ENCODE measurements at places on chromosomes 7 and 10.

- DNase-seq = no peak
These were observed 529.5 kb upstream of the FZD8 start for GRCh38 chr10:36171556-36171952.

DNA sequence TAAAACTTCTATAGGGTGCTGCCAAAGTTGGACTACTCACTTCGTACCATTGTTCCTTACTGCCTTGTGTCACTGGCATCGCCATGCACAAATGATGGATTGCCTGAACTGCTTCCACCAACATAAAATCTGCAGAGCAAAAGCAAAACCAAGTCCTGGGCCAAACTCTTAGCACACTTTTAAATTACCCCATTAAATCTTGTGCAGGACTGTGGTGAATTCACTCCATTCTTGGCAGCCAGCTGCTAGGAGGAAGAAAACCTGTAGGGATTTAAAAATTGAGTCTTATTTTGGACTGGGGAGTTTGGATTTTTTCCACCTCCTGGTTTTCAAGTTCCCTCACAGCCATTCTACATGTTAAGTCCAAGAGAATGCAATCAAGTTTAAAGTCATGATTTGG is 646.9 kb downstream of the SORCS3 start:
- DNase-seq = no peak

- DNase-seq = no peak
These were observed 181.5 kb upstream of the TRIM24 start for GRCh38 chr7:138278601-138279000.

DNA sequence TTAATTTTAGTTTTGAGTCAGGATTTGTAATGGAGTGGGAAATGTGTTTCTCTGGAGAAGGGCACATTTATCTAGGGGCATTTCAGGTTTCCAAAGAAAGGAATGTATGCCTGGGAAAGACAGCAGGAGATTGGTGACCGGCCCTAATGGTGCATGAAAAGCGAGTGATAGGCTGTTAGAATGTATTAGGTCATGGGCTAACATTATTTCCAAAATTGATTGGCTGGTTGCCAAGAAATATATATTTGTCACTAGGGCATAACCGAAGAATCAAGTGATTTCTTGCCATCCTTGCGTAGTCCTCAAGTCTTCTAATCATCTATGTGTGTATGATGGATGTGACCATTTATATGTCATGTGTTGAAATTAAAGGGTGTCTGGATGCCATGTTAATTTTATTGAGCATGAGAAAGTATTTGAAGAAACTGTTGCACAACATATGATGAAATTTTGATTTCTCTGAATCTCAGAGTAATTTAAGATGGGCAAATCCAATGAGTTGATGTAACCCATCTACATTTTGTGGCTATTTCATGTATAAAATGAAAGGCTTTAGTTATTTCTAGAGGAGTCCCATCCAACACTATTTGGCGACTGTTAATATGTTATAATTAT is 248.4 kb downstream of the BMPER start:
- DNase-seq = no peak

- no peak for DNase-seq
These were observed 50.0 kb upstream of the EMX2 start for GRCh38 chr10:117492504-117492903.

DNA sequence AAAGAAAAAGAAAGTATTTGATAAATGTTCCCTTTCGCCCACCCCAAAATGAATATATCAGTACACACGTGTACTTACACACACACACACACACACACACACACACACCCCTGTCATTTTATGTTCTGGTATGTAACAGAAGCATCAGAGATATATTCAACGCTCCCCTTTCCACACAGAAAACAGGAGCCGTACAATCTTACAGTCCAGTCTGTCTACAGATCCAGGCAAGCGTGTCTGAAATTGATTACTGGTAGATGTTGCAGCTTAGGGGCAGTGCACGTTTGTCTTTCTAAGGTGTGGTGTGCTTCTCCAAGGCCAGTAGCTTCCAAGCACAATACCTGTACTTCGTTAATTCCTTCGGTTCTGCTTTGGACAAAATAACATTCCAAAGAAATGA is 143.7 kb upstream of the RNF32 start:
- no peak for DNase-seq

DNA sequence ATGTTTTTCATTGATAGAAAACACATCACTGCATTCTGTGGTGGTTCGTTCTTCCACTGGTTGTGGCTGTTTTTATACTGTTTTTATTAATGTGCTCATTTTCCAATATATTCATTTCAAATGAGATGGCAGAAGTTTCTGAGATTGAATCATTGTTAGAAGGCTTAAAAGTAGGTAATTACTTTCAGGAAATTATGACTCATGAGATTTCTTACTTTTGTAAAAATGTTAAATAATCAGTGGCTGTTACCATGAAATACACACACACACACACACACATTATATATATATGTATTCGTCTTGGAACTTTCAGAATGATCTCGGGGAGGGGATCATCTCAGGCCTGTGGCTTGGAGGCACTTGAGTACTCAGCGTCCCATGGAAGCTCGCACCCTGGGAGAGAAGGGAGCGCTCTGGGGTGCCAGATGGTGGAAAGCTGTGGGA is 66.1 kb downstream of the ZMYND11 start:
- DNase-seq = no peak

GRCh38 chr7:94351703-94352102 is 43.0 kb upstream of the COL1A2 start:
- DNase-seq = no peak

GRCh38 chr10:103847909-103848468 is 7.4 kb downstream of the SH3PXD2A start:
- DNase-seq = no peak

- DNase-seq = no peak
These were observed 20.2 kb downstream of the TAS2R16 start for GRCh38 chr7:122975341-122975740.

DNA sequence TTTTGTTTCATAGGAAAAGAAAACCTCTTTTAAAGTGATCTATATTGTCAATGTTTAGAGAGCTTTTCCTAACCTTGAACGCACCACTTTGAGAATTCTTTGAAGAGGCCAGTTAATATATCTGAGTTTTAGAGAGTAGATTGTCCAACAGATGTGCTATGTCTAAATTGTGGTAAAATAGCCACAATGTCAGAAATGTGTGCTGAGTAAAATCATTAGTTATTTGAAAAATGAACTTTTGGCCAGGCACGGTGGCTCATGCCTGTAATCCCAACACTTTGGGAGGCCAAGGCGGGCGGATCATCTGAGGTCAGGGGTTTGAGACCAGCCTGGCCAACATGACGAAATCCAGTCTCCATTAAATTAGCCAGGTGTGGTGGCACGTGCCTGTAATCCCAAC is 61.6 kb upstream of the KIAA1217 start:
- no peak for DNase-seq

- no peak for DNase-seq
These were observed 7.9 kb upstream of the ZFYVE27 start for GRCh38 chr10:97729014-97729413.

DNA sequence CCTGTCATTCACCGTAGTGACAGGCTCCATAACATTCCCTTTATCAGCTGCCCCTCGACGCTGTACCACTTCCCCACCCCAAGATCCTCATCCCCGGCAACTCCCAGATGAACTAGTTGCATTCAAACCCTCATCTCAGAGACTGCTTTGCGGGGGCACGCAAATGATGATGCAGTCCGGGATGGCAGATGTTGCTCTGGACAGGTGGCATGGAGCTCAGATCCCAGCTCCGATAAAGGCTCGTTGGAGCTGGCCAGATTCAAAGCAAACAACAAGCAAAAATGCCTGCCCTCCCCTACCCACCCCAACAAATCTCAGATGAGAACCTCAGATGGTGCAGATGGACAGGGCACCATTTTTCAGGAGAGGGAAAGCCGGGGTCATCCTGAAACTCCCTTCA is 46.7 kb downstream of the CARD11 start:
- no peak for DNase-seq

- DNase-seq = peak; percentile 12
These were observed 55.8 kb upstream of the MRLN start for GRCh38 chr10:59808896-59809643.

- no peak for DNase-seq
These were observed 654 bp downstream of the MUC3A start for GRCh38 chr7:100949933-100950443.

DNA sequence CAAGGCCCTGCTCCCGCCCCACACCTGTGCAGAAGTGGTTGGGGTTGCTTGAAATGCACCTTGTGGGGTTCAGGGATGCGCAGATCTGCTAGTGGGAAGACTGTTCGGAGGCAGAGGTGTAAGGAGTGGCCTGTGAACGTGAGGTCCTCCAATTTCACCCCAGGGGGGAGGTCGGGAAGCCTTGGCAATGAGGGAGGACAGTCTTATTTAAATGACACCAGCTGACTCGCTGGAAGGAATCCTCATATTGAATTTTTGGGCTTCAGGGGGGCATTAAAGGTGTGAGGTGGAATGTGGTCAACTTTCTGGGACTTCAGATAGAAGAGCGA is 218.8 kb upstream of the CELF2 start:
- DNase-seq = no peak

GRCh38 chr10:69650589-69651261 is 20.7 kb downstream of the FAM241B start:
- DNase-seq = no peak

GRCh38 chr10:119138346-119139306 is 26.9 kb downstream of the SFXN4 start:
- no peak for DNase-seq

DNA sequence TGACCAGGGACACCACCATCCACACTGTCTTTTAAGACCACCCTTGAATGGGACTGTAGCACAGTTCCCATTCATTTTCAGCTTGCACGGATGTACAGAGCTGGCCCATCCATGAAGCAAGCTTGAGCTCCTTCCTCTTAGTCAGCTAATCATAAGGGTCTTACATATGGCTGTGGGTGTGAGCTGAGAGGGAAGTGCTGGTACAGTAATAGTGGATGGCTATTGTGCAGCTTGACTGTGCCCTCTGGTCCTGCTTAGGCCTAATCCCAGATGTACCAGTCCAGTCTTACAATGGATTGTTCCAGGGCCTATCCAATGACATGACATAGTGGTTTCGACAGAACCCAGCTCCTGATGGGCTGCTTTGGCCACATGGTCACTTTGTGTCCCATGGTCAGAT is 96.9 kb upstream of the ZNF438 start:
- no peak for DNase-seq

DNA sequence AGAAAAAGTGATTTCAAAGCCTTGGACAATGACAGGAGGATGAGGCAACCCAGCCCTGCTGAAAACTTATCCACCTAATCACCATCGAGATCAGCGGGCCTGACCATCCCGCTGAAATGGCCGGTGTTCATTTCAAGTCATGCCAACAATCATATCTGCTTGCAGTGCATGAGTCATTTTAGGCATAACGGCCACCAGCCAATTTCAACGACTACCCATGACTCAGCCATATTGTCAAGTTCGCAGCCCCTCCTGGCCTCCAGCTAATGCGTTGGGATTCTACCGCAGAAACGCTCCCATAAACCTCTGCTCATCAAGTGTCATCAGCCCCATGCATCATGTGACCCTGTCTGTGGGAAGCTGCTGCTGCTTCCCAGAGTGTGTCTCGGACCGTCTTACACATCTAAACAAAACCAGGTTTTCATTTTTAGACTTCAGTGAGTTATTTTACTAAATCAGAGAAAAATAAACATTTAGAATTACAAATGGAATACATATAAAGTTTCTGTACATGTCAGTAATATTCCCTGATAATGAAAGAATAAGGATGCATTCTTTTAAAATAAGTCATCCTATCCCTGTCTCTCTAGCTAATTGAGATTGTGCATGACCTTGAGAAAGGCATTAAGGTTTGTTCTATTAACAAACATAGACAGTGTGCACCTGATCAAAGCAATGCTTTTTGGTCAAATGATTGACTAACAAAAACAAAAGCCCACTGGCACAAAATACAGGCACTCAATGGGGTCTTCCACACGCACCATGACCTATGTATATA is 188.9 kb downstream of the ADAM12 start:
- DNase-seq = no peak

GRCh38 chr7:157516911-157517781 is 180.3 kb downstream of the DNAJB6 start:
- DNase-seq = no peak

- DNase-seq = no peak
These were observed 417.6 kb upstream of the C7orf33 start for GRCh38 chr7:148172920-148173319.

GRCh38 chr10:119412244-119413092 is 130.1 kb downstream of the RGS10 start:
- no peak for DNase-seq

GRCh38 chr7:44375236-44375699 is 49.9 kb upstream of the CAMK2B start:
- DNase-seq = no peak

GRCh38 chr10:60384708-60385398 is 4.8 kb downstream of the ANK3 start:
- no peak for DNase-seq

DNA sequence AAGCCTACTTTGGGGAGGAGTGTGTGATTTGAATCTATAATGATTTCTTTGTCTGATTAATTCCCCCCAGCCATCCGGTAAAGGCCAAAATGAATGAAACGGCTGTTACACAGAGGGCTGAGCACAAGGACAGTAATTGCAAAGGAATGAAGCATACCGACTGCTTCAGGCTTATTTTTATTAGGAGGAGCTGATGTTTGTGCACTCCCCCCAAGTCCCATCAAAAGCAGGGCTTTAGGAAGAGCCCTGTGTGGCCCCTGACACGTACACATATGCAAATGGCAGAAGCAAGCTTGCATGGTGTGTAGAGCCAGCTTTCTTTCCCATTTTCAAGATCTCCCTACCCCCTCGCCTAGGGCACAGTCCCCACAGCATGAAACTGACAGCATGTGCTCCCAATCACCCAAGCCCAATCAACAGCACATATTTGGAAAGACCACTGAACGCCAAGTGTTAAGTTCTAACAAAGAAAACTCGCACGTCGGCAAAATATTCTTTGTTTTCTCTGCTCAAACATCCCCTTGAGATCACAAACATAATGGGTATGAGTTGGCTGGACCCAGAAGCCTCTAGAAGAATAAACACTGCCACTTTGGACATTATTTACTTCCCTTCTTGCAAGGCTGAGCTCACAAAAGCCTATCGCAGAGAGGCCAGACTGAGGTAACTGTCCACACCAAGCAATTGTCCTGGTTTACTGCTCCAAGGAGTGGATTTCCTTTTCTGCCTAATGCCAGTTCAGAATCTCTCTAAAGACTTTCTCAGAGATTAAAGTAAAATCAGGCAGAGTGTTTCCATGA is 143.0 kb downstream of the CUBN start:
- DNase-seq = no peak

- no peak for DNase-seq
These were observed 30.4 kb upstream of the PPP2R2D start for GRCh38 chr10:131870411-131870810.

GRCh38 chr7:131068604-131069021 is 259.1 kb upstream of the MKLN1 start:
- DNase-seq = no peak
